ENCODE measurements at places on chromosomes 12 and 14.

DNA sequence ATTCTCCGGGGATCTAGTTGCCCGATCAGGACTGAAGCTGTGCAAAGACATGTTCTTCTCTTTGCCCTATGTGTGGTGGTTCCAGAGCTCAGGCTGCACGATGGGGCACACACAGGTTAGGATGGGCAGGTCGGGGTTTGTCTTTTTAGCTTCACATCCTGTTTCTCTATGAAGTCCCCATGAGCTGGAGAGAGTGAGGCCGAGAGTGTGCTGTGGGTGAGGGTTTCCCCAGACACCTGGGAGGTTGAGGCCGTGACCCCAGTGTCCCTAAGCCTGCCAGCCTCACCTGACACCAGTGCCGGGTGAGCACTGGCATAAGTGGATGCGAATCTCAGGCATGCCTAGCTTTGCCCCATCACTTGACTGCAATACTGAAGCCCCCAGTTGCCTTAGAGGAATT lies 32.9 kb upstream of the IGF1 start:
- DNase-seq: no peak

- no peak for DNase-seq
These were observed 27.6 kb downstream of the BICD1 start for GRCh38 chr12:32134101-32134888.

GRCh38 chr14:64983439-64984310 lies 3.0 kb upstream of the FNTB start:
- no peak for DNase-seq

- DNase-seq: no peak
These were observed 61.3 kb upstream of the MDM1 start for GRCh38 chr12:68393417-68393816.

GRCh38 chr12:87930033-87930432 lies 99.2 kb downstream of the C12orf50 start:
- no peak for DNase-seq

- DNase-seq: no peak
These were observed 133.9 kb upstream of the TSPAN8 start for GRCh38 chr12:71291746-71292145.

- no peak for DNase-seq
These were observed 19.5 kb upstream of the FZD10 start for GRCh38 chr12:130142736-130143135.

- no peak for DNase-seq
These were observed 627.4 kb downstream of the DIO2 start for GRCh38 chr14:79583738-79584408.

DNA sequence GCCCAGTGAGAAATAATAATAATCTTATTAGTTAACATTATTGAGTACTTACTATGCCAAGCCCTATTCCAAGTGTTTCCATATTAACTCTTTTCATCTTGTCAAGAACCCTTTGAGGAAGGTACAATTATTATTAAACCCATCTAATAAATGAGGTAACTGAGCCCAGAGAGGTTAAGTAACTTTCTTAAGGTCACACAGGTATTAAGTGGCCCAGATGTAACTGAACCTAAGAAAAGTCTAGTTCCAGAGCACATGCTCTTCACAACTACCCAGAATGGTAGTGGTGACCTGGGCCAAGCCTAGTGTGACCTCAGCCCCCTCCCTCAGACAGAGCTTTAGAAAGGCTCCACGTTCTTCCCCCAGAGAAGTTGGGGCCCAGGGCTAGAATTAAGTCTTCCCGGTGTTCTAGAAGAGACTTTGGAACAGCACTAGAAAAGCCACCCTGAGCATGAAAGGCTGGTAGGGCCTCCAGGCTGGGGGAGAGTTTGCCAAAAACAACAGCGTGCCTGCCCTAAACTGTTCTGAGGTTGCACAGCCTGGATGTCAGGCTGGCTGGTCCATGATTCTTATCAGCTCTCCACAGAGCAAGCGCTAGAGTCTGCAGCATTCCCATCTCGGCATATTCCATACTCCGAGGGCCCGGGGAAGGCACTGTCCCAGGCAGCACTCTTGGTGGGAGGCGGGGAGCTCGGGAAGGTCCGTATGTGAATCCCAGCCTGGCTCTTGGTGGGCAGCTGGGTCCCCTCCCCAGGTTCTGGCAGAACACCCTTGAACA lies 41.3 kb upstream of the CTDSP2 start:
- no peak for DNase-seq

DNA sequence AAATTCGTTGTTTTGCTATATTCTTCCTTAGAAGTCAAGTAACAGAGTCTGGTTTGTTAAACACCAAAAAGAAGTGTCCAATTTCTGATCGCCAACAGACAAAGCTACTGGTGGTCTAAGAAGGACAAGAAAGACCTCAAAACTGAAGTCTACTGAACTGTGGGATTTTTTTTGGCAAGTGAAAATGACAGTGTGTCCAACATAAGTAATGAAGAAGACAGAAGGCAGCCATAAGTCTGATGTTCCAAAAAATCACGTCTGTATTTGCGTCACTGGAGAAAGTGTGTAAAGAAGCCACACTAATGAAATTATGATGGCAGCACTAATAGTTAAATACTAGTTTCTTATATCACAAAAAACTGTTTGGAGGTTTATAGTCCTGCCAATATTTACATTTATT lies 32.6 kb downstream of the WASHC3 start:
- DNase-seq: no peak

DNA sequence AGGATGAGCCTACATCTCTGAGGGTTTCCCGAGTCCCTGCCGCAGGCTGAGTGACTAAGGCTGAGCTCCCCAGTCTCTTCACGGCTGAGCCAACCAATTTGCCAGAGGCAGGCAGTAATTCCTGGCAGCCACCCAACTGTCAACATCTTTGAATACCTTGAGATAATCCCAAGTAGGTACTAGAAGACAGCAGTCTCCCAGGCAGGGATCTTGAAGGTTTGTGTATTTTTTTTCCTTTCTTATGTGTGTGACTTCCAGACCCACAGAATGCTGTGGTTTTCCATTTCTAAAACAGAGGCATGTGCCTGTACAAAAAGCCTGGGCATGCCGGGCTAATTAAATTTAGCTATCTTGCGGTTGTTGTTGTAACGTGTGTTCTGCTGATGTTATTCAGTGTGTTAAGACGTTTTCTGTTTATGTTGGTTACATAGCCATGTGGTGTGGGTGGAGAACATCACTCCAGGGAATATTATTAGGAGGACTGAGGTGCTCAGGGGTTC lies 155.5 kb downstream of the ANO2 start:
- DNase-seq: no peak

- DNase-seq: no peak
These were observed 459.2 kb downstream of the RAD51B start for GRCh38 chr14:68278576-68279436.

GRCh38 chr14:90454041-90455000 lies 57.5 kb downstream of the CALM1 start:
- DNase-seq: peak; percentile 96

- peak; percentile 79 for DNase-seq
These were observed 50.0 kb upstream of the STON2 start for GRCh38 chr14:81450100-81450531.

DNA sequence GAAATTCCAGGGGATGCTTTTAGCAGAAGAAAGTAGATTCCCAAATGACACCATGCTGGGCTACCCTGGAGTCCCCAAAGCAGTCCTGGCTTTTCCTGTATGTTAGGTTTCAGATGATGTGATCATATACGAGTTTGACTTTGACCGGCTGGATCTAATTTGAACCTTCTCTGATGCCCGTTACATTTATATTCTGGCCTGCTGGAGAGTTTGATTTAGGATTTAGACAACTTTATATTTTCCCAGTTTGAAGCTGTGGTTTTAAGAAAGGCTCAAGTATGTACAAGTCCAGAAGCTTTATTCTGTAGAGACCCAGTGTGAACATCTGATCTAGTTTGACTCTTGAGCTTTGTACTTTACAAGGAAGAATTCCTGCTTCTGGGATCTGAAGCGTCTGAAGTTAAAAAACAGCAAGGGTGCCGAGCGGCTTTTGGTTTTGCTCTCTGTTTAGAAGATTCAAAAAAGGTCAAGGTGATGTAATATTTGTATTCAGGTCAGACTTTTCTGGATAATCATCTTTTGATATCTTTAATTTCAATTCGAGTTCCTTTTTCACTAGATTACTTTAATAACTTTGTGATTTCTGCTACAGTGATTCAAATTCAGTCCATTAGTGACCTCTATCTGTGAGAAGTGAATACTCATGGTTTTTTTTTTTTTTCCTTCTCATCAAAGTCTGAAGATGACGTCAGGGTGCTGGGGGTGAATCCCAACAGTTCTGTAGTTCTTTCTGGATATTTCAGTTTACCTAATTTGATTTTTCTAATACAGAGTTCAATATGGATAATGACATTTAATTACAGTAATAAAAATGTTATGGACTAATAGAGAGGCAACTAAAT lies 6.3 kb downstream of the FLRT2 start:
- DNase-seq: no peak

GRCh38 chr12:129687731-129688130 lies 216.1 kb downstream of the TMEM132D start:
- no peak for DNase-seq

GRCh38 chr12:47194501-47194900 lies 114.7 kb upstream of the AMIGO2 start:
- DNase-seq: no peak

DNA sequence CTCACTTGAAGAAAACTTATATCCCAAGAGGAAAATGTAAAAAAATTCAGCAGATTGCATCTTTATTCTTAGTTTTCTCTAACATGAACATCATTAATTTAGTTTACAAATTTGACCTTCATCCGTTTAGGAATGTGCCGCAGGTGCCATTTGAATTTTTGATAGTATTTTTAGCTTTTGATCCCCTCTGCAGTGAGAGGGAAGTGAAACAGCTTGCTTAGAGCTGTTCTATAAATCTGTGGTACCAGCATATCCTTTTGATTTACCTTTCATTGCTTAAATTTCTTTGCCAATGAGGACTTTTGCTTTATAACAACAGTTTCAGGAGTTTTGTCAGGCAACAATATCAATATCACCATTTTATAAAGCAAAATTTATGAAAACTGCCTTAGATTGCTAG lies 32.7 kb downstream of the DUSP6 start:
- no peak for DNase-seq

DNA sequence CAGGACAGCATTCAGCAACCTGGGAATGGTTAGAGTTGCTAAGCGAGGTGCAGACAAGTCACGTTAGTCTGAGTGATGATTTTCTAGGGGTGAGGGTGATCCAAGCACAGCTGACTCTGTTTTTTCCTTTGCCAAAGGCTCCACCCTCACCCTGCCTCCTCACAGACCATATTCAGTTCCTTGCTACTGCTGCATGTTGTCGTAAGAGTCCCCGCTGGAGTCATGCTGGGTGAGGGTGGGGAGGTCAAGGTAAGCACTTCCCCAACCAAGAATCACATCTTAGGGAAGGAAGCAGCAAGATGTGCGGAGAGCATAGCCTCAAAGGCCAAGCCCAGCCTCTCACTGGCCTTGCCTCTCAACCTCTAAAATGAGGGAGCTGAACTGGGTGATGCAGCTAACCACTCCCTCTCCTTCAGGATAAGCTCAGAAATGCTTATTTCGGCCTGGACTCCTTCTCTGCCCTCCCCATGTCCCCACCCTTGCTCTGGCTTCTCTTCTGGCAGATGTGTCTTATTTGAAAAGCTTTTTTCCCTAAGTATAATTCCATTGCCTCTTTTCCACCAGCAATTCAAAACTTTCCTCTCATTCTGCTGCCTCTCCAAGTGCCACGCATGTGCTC lies 66.9 kb upstream of the ACTN1 start:
- no peak for DNase-seq

- DNase-seq: no peak
These were observed 218.4 kb downstream of the KTN1 start for GRCh38 chr14:55798406-55798805.

DNA sequence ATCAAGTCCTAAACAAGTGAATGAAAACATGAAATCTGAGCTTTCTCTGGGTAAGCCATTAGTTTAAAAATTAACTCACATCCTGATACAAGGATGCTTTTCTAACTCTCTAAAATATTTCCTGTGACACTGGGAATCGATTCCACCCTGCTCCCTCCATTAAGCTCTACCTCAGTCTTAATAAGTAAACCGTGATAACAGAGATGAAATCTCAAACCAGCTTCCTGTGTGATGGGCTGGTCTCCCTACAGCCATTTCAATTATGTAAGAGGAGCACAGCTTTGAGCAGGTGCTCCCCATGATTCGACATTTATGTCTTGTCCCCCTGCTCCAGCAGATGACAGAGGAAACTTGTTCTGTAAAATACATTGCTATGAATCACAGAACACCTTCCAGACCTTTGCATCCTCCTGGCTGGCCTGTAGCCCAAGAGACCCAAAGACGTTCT lies 59.0 kb downstream of the GAS2L3 start:
- DNase-seq: no peak

- no peak for DNase-seq
These were observed 1215.4 kb upstream of the USP15 start for GRCh38 chr12:61044766-61045165.

GRCh38 chr14:67636361-67636919 lies 16.7 kb downstream of the ARG2 start:
- no peak for DNase-seq

GRCh38 chr14:95038521-95039250 lies 118.6 kb downstream of the DICER1 start:
- DNase-seq: no peak

GRCh38 chr12:25332143-25332542 lies 81.4 kb upstream of the KRAS start:
- DNase-seq: no peak

- DNase-seq: no peak
These were observed 164.2 kb downstream of the NDUFA12 start for GRCh38 chr12:94839347-94839746.

DNA sequence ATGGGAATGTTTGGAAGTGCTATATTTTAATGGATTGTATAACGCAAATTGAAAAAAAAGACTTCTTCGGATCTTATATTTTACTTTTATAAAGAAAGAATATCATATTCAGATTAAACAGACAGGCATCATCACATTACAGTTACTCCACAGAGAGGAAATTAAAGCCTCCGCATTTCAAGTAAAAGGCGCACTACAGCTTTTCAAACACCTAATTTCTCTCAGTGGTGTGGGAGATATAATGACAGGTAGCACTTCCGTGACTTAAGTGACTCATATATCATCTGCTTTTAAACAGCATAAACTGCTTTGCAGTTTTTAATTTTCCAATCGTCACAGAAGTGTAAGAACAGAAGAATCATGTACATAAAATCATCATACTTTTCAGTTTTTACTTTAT lies 751.4 kb downstream of the FSCB start:
- no peak for DNase-seq

DNA sequence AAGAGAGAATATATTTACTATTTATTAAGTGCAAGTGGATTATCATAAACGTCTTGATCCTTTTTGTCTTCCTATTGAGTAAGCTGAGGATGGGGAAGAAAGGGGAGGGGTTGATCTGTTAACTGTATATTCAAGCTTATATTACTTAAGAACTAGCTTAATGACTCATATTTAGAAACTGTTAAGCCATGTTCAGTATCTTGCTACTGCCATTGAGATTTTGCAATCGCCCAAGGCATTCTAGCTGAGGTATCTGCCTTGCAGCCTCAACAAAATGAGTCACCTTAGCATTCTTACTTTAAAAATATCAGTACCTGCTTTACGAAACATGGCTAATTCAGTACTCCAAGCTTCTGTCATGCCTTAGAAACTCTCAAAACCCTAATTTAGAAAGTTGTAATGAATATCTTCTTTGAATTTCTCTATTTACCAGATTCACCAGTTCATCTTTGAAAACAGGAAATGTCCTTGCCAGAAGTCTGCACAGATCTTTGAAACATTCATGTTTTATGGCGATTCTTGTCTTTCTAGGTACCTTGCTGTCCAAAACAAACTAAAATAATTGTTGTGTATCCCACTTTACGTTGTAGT lies 76.1 kb downstream of the ALG10B start:
- DNase-seq: no peak

Data from glutamatergic neuron (in vitro differentiated cells).